Right cardiac atrium (tissue), 5 donors: ENCODE measurements at places on chromosomes 12 and 14.

DNA sequence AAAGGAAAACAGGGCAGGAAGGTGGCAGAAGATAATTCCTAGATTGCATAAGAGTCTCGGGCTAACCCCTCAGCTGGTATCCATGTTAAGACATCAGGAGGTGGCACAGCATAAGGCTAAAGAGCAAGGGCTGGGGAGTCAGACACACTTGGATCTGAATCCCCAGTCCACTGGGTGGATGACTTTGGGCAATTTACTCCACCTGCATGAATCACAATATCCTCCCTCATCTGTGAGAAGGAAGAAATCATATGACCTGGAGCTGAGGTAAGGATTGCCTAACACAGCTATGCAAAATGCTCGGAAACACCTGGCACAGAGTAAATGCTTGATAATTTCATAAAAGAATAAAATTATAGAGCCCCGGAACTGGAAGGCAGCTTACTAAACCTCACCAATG, 217.9 kb downstream of the PIK3C2G start:
- DNase-seq, result no peak

DNA sequence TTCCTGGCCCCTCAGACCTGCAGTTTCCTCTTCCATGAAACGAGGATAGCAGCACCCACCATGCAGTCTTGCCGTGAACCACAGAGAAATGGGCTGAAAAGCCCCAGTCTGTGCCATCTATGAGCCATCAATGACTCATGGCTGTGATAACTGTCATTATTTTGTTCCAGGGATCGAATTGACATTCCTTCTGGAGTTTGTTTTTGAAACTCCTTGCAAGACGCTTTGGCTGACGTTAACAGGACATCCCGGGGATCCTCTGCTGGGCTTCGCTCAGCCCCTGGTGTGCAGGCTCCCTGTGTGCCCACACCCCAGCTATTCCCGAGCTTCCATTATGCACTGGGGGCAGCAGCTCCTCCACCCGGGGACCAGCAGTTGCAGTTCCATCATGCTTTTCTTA, 33.8 kb downstream of the MMAB start:
- no peak for DNase-seq

GRCh38 chr14:82855912-82856391, 1322.3 kb upstream of the SEL1L start:
- DNase-seq, result no peak

GRCh38 chr14:97395068-97395467, 597.9 kb downstream of the VRK1 start:
- no peak for DNase-seq

DNA sequence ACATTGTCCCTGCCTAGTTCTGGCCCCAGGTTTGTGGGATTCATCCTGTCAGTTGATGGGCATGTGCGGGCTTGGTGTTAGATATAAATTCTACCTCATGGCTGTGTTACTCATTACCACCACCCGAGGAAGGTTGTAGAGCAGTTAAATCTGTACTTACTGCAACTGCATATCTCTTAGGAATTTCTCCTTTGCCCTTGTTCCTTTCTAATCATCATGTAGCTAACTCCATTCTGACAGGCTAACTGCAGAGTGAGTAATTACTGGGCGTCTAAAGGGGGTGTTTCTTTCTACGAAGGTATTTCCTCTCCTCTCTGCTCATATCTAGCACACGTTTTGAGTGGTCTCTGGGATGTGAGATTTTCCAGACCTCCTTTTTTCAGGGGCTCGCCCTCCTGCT, 1076.7 kb downstream of the TMTC2 start:
- no peak for DNase-seq

- DNase-seq, result peak; percentile 75
Observed at GRCh38 chr12:111756681-111757080, 10.1 kb upstream of the ALDH2 start.

GRCh38 chr12:100717733-100718067, 76.9 kb upstream of the ANO4 start:
- no peak for DNase-seq

DNA sequence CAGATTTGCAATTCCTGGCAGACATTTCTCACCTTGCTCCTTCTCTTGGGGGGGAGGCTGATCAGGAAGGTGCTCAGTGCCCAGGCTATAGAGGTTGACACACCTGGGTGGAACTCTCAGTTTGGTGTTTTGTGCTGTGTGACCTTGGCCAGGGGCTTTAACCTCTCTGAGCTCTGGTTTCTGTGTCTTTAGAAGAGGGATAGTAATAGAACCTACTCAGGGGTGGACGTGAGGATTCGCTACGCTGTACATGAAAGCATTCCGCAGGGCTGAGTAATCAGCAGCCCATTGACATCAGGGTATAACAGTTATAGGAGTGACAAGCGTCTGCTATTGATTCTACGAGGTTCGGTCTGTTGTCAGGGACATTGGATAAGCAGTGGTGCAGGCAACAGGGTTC, 98.1 kb downstream of the PHETA1 start:
- DNase-seq, result no peak

GRCh38 chr12:51907856-51908425, 637 bp downstream of the ACVRL1 start:
- no peak for DNase-seq

GRCh38 chr14:46840944-46841720, 189.6 kb upstream of the RPL10L start:
- DNase-seq, result no peak

DNA sequence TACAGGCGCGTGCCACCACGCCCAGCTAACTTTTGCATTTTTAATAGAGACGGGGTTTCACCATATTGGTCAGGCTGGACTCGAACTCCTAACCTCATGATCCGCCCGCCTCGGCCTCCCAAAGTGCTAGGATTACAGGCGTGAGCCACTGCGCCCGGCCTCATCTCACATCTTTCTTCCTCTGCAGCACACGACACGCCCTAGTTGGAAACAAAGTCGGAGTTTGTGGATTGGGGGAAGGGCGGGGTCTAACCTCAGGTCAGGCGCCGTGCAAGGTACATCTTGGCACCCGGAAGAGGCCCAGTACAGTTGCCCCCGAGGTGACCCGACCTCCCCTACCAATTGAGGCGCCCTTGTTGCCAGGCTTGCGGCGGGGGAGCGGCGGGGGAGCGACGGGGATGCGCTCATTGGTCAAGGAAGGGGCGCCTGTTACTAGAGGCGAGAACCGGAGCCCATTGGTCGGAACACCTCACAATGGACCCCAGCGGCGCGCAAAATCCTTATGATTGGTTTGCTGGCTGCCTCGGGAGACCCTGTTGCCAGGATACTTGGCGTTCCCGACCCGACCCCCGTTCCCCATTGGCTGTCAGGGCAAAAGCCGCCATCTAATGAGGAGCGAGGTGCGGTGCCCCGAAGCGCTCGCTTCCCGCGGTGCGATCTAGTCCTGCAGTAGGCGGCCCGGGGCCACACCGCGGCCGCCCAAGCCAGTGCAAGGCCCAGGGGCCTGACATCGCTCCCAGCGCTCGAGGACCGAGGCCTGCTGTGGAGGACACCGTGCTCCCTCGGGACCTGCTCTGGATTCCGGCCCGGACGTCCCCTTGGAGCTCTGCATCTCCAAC, at the start of gene REC8:
Gene REC8 (plus strand): TSS at position 659 of the 839 bp plus-strand sequence. CDS start 473 bp downstream, outside the sequence.
- DNase-seq, result peak; percentile 92

- no peak for DNase-seq
Observed at GRCh38 chr12:45779936-45780335, 50.4 kb downstream of the ARID2 start.

DNA sequence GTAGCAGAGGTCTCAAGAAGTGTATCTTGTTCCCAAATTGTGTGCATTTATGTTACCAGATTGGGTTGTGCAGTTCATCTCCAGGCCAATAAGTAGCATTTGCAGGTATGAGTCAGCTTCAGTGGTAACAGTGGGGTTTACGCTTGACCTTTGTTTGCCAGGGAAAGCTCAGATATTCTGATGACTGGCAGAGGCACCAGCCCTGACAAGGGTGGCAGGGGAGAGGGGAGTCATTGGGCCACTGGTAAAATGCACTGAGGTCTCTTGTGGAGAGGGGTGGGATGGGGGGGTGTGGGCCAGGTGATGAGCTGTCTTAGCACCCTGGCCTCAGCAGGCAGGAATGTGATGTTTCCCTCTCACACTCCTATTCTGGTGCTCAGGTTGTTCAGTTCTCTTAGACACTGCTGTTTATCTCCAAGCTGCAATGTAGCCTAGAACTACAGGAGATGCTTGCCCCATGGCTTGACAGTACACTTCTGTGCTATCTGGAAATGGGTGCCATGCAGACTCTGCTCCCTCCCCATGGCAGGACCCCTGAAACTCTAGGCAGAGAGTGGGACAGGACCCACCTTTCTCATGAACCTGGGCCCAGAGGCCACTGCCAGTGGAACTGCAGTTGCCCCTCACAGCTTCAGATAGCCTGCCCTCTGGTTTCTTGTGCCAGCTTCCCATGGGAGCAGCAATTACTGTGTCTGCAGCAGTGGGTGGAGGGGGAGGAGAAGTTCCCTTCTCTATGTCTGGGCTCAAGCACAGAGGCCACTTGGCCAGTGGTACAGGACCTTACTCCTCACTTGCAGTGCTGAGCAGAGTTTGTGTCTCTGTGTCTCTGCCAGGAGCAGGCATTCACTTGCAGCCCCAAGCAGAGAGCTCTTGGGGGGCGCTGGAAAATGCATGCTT, 31.9 kb downstream of the USP15 start:
- DNase-seq, result no peak

DNA sequence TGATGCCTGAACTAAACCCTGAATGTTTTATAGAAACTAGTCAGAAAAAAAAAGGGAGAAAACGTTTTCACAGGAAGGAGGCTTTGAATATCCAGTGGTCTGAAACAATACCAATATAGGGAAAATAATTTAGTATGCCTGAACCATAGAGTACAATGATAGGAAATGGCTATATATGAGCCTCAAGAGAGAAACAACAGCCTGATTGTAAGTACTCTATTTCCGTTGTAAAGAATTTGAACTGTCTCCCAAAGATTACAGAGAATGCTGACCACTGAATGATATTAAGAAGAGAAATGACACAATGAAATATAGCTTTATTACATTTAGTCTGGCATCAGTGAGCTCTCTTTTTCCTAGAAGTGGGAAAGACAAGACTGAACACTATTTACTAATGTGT, 5.5 kb upstream of the GABARAPL1 start:
- no peak for DNase-seq

DNA sequence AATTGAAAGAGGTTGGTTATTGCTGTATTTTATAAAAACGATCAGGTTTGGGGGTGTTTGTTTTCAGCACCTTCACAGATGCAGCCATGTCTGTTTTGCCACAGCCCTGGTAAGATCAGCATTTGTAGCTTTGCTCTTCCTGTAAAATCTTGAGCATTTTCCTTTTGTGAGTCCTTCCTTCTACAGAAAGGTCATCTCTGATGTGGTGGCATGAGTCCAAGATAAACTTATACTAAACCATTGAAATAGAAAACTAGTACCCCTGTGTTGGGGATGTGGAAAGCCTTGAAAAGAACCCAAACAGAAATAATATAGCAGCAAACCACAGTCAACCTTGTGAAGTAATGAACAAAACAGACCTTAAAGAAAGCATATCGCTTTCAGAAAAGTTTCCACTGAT, 85.5 kb downstream of the TGFB3 start:
- DNase-seq, result no peak

GRCh38 chr12:13980538-13981295, 685 bp downstream of the GRIN2B start:
- DNase-seq, result peak; percentile 36

DNA sequence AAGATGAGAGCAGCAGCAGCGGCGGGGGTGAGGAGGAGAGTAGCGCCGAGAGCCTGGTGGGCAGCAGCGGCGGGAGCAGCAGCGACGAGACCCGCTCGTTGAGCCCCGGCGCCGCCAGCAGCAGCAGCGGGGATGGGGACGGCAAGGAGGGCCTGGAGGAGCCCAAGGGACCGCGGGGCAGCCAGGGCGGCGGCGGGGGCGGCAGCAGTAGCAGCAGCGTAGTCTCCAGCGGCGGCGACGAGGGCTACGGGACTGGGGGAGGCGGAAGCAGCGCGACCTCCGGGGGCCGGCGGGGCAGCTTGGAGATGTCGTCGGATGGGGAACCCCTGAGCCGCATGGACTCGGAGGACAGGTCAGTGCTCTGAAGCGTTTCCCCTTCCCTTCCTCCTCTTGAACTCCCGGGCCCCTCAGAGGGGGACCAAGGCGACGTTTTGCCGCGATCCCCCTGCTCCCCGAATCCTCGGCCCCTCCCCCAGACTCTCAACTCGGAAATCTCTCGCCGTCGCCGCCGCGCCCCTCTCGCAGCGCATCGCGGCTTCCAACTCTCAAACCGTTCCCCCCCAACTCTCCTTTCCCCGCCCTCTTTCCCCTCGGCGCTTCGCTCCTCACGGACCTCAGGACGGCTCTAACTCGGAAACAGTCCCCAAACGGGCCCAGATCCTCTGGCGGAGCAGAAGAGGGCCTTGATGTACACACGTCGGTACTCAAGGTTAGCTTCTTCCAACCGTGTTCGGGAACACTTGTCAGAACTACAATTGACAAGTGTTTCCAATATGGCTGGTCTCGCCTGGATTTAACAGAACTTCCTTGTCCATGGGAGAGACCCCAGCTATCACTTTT, 947 bp downstream of the AEBP2 start:
- DNase-seq, result peak; percentile 54

DNA sequence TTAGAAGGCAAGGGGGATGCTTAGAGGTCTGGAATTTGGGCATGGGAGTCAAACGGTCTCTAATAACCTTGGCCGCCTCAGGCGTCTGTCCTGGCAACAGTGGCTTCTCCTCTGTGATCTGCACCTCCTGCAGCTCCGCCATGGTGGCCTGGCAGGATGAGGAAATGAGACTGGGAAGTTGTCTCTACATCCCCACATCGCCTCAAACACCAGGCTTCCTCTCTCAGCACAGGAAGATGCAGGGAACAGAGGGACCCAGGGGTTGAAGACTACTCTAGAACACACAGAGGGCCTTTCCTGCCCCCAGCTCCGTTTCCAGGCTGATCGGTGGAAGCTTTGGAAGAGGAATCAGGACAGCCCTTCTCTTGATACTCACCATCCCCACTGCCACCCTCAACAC, 1.7 kb downstream of the NDRG2 start:
- DNase-seq, result peak; percentile 56

DNA sequence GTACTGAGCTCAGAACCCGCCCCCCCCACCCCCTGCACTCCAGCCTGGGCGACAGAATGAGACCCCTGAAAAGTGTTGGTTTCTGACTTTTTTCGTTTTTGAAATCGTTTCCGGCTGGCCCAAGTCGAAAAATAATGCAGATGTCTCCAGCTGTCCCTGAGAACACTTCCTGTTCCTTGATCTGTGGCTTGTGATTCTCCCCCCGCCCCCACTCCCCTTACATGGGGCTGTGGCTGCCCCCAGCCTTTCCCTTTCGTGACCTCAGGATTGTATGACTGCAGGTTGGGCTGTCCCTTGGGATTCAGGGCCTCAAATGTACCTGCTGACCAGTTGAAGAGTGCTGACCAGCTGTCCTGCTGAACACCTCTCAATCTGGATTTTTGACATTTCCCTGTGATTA, 34.1 kb downstream of the NOC4L start:
- peak; percentile 0 for DNase-seq

DNA sequence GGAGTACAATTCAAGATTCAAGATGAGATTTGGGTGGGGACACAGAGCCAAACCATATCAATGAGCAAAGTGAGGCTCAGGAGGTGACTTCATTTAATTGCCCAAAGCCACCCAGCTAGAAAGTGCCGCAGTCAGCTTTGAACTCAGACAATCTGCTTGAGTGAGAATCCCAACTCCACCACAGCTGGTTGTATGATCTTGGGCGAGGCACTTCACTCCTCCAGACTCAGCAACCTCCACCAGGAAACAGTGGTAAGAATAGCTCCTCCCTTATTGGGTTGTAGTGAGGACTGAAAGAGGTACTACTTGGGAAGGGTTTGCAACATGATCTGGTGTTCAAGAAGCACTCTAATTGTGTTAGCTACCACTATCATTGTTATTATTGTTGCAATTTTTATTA, 129.2 kb upstream of the RFLNA start:
- DNase-seq, result no peak

GRCh38 chr14:87196436-87196835, 796.5 kb downstream of the GALC start:
- DNase-seq, result no peak

GRCh38 chr12:65648461-65648860, 175.8 kb upstream of the HMGA2 start:
- DNase-seq, result no peak
